MM.1S (cell line): ENCODE measurements at places on chromosomes 5 and 9.

- no peak for DNase-seq
These were observed 119.3 kb downstream of the CD180 start for GRCh38 chr5:67077296-67077695.

DNA sequence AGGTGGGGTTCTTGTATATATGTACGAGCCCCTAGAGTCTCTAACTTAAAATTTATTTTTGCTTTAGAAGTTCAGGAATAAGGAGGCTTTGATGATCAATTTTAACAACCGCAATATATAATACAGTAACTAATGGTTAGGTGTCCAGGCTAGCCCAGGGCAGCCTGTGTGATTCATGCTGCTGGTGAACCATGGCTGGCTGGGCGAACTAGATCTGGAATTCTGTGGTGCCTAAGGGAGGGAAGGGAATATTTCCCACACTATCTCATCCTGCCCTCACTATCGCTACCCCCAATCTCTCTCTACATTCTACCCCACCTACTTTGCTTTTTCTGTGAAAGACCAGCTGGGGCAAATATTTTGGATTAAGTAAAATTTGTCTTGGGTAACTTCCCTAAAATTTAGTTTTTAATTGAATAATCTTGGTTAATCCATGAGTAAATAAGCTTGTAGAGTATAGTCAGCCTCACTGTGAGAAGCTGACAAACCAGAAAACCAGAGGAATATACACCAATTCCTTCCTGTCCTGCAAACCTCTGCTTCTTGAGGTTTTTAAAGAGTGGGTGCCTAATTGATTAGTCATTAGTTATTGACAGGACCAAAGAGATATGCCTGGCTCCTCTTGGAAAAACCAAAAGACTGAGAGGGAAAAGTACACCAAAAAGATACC lies 115.1 kb upstream of the CCDC152 start:
- DNase-seq: no peak

DNA sequence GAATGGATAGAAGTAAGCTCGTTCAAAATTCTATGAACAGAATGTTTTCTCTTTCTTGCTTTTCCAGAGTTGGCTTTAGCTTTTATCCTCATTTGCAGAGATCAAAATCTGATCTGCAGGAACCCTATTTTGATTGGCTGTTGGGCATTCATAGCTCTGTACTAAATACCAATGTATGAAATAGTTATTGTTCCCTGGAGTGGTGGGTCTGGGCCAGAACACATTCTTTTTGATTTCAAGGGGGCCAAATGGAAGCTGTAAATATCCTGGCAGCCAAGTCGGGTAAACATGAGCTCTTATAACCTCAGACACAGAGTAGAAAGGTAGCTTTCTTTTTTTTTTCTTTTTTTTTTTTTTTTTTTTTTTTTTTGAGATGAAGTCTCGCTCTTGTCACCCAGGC lies 241.5 kb downstream of the PDZD2 start:
- DNase-seq: no peak

DNA sequence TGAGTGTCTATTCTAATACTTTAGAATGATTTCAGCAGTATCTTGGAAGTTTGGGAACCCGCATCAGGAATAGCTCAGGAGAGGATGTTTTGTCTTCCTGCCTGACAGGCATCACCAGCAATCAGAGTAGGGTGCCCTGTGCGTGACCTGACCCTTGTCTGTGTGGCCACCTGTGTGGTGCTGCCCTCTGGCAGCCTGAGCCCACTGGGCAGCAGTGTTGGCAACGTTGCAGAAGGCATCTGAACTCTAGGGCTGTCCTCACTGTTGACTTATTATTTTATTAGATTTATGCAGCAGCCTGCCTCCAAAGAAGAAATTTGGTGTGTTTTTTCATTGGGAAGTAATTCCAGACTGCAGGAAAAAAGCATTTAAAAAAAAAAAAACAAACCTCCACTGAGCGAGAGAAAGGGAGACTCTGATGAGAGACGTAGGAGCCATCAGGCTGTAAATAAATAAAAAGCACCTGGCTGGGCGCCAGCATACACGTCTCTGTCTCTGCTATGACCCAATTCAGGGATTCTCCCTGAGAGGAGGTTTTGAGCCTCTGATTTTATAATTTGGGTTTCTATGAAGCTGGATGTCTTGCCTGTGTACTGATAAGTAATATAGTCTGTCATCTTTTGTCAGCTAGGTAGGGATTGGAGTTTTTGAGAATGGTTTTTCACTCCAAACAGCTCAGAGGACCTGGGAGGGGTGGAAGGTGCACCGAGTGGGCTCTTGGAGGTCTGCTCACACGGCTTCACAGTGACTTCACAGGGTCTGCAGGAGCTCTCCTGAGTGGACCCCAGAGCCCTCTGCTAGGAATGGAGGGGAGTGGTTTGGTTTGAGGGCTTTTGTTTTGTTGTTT lies 49.0 kb downstream of the FAM78A start:
- no peak for DNase-seq

DNA sequence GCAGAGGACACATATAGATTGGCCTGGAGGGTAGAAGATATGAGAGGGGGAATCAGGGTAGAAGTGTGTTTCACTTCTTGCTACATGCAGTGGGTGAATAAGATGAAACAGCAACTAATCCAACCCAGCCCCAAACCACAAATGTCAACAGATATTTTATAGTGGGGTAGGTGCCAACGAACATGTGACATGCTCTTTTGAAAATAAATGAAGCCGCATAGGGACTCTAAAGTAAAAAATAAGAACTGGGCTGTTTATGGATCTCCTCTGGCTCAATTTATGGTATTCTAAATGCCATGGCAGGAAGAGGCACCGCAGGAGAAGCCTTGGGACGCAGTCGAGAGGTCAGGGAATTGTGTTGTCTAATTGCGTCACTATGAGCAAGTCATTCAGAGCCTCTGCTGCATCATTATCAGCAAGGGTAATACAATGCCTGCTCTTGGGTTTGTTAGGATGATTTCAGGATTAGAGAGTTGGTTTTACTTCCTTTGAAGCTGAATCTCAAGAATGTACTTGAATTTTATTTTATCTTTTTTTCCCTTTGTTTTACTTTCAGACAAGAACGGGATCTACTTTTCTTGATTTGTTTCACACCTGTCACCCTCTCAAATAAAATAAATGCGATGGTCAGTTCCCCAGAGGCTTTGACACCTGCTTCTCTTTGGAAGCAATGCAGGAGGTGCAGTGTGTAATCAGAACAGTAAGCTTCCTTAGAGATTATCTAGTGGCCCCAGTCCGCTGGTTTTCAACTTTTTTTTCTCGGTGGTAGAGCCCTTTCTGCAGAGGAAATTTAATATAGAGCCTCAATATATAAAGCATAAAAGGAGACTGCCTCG lies 375.6 kb upstream of the CLINT1 start:
- no peak for DNase-seq

- DNase-seq: no peak
These were observed 1.4 kb downstream of the PBX3 start for GRCh38 chr9:125748446-125749099.

DNA sequence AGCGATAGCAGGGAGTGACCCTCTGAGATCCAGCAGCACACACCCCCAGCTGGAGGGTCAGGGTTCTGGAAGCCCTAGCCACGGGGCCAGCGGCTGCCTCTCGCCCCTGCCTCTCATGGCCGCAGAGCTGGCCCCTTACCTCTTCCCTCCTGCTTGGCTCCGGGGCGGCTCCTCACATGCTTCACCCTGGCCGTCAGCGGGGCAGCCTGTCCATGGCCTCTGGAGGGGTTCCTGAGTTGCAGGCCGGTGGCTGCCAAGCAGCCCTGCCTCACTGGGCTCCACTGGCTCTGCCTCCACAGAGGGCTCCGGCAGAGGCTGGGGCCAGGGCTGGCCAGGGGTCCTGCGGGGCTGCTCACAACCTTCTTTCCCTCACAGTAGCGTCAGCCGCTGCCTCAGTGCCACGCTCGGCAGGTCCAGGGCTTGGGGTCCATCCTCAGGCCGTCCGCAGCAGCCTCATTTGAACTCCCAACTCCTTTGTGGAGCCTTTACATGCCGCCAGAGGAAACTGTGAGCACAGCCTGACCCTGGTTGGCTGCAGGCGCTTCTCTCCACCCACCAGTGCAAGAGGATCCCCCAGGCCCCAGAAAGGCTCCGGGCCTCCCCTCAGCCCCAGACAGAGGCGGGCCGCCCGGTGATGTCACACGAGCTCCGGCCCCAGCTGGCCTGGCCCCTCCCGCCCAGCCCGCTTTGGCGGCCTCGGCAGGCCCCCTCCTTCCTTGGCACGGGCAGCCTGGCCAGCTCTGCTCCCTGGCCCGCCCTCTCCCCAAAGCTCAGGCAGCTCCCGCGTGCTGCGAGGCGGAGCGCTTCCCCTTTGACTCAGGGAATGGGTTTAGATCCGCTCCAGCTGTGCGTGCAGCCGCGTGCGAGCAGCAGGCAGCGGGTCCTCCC lies at the start of gene ANGPTL2:
ANGPTL2 (minus strand) TSS at position 460 of the 888 bp plus-strand sequence. CDS start 13,904 bp downstream, outside the sequence.
- no peak for DNase-seq

GRCh38 chr5:180621311-180621710 lies 28.1 kb downstream of the FLT4 start:
- no peak for DNase-seq

DNA sequence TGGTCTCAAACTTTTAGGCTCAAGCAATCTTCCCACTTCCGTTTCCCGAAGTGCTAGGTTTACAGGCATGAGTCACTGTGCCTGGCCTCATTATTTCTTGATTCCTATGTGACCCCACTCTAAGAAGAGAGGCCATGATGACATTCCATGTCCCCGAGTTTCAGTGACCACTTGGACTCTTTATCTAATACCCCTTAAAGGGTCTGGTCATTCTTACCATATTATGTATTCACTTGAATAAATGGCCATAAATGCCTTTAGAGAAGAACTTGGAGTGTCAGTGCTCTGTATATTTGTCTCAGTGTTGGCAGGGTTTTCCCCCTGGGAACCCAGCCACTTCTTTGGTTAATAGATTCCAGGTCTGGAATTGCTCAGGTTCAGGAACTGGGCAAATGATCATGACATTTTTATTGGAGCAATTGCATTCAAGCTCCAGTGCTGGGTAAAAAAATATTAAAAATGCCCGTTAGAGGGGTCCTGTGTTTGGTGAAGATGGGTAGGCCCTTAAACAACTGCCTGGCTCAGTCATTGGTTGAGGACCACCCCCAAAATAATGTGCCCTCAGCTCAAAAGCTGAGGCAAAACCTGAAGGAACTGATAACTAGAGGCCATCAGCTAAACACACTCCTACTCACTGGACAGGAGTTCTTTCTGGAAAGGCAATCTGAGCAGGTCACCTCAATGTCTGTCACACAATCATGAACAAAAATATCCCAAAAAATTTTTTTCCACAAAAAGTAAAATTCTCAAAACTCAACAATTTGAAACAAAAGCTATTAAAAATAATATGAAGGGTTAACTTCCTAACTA lies 186.6 kb upstream of the ZNF608 start:
- DNase-seq: no peak

DNA sequence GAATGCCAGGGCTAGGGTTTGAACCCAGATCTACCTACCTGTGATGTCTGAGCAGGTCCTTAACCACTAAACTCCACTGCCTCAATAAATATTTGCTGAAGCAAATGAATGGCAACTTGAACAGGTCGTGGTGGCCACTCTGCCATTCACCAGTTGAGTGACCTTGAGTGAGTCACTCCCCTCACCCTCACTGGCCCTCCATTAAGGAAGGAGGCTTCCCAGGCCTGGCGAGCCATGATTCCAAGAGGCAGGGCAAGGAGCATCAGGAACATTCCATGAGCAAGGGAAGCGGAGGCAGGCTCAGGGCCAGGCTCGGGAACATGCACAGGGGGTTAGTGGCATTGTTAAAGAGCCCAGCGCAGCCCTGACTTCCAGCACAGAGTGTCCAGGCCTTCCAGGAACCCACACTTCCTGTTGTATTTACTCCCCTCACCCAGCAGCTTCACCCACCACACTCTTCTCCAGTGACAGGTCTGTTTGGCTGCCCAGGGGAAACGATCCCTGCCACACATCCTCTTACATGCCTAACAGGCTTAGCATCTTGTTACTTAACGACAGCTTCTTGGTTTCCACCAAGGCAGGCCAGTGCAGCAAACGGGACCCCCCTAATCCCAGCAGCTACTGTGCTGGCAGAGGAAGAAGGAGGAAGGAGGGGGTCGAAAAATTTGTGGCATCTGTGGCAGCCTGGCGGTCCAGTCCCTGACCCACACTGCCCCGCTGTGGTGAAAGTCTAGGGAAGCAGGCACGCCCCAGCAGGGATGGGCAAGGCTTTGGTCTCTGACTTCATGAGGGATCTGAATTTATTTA lies 43.7 kb upstream of the TTC1 start:
- DNase-seq: no peak

GRCh38 chr5:33153831-33154230 lies 286.9 kb upstream of the TARS1 start:
- no peak for DNase-seq

DNA sequence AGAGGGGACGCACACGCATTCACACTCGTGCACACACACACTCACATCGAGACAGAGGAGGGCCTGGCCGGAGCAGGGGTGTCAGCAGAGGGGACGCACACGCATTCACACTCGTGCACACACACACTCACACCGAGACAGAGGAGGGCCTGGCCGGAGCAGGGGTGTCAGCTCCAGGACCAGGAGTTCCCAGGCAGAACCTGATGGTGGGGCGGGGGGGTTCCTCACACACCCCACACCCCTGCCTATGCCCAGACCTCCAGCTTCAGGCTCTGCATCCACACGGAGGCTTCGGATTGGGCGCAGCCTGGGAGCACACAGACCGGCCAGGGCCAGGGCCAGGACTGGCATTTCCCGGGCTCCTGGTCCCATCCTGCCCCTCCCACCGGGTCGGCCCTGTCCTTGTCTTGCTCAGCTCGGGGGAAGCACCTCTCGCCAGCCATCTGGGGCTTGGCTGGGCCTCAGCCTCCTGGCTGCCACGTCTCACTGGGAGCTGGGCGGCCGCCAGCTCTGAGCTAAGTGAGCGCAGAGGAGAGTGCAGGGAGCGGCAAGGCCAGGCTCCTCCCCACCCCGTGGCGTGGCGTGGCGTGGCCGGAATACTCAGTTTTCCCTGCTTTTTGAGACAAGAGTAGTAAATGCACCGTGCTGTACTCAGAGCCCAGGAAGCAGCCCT lies 31.3 kb downstream of the ADAMTS2 start:
- no peak for DNase-seq

GRCh38 chr9:132041798-132042197 lies 37.9 kb downstream of the MED27 start:
- no peak for DNase-seq

- DNase-seq: no peak
These were observed 11.3 kb downstream of the ACSL6 start for GRCh38 chr5:132000241-132000490.

GRCh38 chr5:135831851-135832555 lies 2.5 kb upstream of the SLC25A48 start:
- DNase-seq: no peak

- DNase-seq: no peak
These were observed 23.8 kb downstream of the C5 start for GRCh38 chr9:121026260-121026691.

DNA sequence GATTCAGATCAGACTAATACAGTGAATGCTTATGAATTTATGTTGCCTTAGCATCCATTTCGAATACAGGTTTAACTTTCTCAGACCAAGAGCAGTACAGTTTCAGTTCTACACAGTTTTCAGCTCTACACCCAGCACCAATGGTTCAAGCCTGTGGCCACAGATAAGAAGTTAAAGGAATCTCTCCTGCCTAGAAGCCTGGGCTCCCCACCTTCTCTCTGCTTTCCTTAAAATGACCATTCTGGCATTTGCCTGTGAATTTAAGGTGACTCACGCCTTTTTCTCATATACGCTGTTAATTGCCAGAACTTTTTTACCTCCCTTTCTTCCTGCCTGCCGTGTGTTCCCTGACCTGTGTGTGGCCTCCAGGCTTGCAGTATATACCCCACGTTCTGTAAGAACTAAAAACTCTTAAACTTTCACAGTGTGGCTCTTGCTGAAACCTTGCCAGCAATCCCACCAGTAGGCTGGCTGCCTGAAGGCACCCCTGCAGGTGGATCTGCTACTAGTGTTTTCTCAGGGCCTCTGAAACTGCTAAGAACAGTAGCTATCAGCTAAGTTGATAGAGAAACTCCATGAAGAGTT lies 692.8 kb upstream of the CDH18 start:
- peak; percentile 38 for DNase-seq
